ENCODE measurements at places on chromosomes 3 and 15.

DNA sequence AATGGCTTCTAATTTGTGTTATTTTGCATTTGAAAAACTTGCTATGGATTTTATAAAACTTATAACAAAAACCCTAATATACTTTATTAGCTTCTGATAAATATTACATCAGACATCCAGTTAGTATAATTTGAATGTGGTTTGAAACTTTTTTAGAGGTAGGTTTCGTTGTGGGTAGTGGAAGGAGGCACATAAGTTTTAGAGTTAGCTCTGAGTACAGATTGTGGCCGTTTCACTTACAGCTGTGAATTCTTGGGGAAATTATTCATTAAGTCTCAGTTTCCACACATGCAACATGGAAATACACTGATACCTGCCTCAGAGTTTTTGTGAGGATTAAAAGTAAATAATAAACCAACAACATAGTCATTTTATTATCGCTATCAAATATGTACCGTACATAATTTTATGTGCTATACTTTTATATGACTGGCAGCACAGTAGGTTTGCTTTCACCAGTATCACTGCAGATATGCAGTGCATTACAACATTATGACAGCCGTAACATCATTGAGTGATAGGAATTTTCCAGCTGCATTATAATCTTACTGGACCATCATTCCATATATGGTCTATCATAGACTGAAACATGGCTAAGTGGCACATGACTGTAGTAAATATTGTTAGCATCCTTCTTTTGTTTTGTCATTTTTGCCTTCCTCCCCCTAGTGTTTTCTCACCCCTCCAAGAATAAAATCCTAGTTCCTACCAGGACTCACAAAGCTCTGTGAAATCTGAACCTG, 175.6 kb downstream of the AKAP13 start:
- DNase-seq: no peak

DNA sequence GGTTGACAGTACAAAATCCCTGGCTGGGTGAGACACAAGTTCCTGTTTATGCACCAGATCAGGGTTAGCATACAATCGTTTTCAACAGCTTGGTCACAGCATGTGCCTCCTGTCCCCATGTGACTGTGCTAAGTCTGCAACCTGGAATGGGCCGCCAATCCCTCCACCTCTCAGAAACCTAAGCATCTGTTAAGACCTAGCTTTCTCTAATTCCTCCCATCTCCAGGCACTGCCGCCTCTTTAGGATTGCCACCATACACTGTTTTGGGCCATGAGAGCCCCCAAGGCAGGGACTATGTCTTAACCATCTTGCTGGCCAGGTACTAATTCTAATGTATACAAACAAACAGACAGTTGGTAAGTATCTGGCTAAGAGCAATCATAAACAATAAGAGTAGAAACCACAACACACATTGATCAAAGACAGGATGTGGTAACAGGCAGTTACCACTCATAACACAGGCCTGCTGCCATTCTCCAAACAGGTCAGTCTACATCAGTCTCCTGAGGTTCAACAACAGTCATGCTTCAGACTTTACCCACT, 25.6 kb downstream of the SEC22C start:
- no peak for DNase-seq

DNA sequence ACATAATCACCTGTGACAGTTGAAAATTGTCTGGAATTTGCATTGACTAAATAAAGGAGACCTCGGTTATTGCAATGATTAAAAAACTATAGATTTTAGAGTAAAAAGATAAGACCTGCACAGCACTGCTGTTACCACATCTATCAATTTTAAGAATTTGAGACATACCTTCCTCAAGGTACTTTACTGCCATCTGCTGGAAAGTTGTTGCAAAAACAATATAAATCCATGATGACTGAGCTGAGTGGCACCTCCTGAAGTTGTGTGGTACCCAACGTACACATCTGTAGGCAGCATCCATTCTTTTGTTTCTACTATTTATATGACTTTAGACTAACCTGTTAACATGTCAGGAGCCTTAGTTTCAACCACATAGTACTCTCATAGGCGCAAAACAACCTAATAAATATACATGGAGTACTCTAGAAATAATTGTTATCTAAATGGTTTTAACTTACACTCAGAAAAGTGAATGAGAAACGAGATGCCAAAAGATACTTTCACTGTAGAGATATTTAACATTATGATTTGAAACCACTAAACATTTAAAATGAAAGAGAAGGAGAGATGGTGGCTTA, 106.7 kb downstream of the GHSR start:
- DNase-seq: no peak

GRCh38 chr3:2910997-2911396, 199.2 kb downstream of the IL5RA start:
- no peak for DNase-seq

- no peak for DNase-seq
Observed at GRCh38 chr3:3847994-3848922, 49.0 kb downstream of the LRRN1 start.

- DNase-seq: no peak
Observed at GRCh38 chr3:48405343-48405881, 24.5 kb downstream of the PLXNB1 start.

DNA sequence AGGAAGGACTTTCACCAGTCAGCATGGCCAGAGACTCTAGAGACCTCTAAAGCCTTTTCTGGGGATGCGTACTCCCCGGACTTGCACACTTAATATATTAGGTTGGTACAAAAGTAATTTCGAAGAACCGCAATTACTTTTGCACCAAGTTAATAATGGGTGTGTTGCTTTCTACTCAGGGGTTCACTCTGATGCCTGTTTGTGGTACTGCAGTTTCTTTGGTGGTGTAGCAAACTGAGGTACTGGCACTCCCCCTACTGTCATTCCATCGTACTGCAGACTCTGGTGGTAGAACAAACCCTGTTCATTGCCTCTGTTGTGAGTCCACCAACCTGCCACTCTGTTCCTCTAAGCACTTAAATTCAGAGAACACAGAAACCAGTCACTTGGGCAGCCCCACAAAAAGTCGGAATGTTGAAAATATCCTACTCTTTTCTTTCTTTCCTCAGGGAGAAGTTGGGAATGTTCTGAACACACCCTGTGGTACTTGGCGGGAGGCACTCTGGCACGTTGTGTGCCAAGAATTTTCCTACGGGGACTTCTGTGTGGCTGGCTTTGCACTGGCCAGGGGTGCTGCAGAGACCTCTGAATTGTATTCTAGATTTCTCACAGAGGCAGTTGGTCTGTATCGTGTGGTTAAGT, 46.3 kb downstream of the GABRG3 start:
- peak; percentile 94 for DNase-seq

DNA sequence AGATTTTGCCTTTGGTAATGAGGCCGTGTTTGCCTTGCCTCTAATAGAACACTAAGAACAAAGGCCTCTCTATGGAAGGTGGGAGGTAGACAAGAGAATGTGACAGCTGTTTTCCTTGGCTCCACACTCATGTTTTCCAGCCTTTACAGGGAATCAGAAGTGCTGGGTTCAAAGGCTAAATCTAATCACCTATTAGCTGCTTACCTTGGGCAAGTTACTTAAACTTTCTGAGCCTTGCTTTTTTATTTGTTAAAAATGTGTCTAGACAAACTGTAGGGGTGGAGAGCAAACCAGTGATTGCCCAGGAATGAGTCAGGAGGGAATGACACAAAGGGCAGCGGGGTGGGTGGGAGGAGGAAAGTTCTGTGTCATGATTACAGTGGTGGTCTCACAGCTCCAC, 179.0 kb downstream of the P3H2 start:
- DNase-seq: no peak

- DNase-seq: no peak
Observed at GRCh38 chr3:38054499-38055001, 15.5 kb downstream of the DLEC1 start.

DNA sequence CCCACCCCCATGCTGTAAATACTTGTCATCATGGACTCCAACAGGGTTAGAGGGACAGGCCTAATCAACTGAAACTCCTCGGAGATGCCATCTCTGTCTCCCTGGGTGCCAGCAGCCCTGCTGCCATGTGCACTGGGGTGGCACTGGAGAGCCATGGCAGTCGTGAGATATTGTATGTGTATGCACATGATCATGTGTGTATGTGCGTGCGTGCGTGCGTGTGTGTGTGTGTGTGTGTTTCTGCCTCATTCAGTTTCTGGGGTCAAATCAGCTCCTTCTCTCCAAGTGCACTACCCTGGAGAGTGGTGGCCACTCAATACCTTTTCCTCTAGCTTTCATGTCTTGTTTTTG, 3.2 kb upstream of the APEH start:
- no peak for DNase-seq

DNA sequence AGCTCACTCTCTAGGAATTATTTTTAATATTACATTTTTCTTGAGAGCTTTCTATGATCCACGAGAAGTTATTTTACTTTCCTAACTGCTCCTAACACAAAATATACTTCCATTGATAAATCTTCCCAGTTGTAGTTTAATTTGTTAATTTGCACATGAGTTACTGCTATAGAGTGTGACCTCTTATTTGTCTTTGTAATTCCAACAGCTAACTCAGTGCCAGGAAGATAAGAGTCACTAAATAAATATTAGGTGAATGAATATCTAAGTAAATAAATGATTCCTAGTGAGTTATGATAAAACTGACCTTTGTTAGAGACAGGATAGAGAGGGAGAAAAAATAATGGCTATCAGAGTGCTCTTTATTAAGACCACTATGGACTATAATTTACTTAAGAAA, 319.9 kb downstream of the NAALADL2 start:
- DNase-seq: no peak

DNA sequence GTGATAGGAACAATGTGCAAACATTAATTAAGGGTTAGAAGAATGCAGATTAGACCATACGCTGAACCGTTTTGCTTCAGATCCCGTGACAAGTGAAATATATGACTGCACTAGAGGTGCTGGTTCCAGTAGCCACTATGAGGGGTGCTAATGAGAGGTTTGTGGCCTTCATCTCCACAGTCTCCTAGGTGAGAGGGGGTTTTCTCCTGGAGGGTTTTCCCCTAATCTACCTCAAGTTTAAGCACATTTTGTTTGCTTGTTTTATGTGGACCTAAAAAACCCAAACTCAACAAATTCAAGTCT, 13.7 kb upstream of the SHF start:
- DNase-seq: no peak

GRCh38 chr3:98894791-98895576, 6.5 kb downstream of the DCBLD2 start:
- DNase-seq: no peak

DNA sequence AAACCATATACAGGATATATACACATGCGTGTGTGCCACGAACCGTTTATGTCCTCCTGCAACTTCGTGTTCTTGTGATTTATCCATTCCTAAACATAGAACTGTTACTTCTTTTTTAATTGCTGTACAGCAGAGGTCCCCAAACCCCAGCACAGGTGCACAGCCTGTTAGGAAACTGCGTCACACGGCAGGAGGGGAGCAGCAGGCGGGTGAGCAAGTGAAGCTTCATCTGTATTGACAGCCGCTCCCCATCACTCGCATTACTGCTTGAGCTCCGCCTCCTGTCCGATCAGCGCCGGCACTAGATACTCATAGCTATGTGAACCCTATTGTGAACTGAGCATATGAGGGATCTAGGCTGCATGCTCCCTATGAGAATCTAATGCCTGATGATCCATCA, 34.9 kb upstream of the NRROS start:
- no peak for DNase-seq

- no peak for DNase-seq
Observed at GRCh38 chr3:9676785-9677184, 26.8 kb upstream of the CPNE9 start.

DNA sequence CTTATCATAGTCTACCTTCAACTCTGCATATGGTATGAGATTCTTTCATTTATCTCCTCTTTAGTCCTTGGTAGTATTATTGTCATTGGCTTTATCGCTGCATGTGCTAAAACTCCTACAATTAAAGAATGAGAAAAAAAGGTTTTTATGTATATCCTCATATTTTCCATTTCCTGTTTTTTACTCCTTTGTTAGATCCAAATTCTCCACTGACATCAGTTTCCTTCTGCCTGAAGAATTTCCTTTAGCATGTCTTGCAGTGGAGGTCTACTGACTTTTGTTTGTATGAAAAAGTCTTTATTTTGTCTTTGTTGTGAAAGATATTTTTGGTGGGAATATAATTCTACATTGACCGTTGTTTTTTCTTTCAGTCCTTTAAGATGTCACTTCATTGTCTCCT, 81.0 kb upstream of the TNIK start:
- DNase-seq: no peak

GRCh38 chr3:198088421-198088955, 128.5 kb downstream of the LMLN start:
- DNase-seq: no peak

- no peak for DNase-seq
Observed at GRCh38 chr15:59385171-59385570, 12.5 kb upstream of the MYO1E start.

DNA sequence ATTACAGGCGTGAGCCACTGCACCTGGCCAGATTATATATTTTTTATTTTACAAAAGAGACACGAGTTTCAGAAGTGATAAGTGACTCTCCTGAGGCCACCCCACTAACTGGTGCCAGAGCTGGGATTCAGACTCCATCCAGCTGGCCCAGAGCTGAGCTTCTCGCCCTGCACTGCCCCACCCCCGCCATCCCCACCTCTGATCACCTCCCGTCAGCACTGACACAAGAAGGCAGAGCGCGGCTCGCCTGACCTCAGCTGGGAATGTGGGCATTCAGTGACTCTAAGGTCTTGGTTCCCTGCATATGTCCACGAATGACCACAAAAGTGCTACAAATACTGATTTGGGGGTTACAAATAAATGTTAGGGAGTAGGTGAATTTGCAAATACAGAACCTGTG, 56.1 kb upstream of the GALNT15 start:
- DNase-seq: no peak

- DNase-seq: no peak
Observed at GRCh38 chr3:155026999-155027591, 53.0 kb upstream of the MME start.

DNA sequence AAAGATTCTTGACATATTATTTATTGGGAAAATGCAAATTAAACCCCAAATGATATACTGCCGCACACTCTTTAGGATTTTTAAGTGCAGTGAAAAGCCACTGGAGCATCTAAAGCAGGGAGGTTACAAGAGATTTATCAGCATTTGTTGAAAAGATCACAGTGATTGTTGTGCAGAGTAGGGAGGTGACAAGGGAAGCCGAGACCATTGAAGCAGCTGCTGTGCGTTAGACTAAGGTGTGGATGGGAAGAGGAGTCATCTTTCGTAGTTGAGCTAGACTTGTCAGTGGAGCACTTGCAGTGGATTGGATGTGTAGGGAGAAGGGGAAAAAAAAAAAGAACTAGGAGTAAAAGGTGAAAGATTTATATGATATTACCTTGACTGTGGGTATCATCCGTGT, 854.6 kb downstream of the NTRK3 start:
- no peak for DNase-seq
